ENCODE measurements at places on chromosomes 12 and 14.

DNA sequence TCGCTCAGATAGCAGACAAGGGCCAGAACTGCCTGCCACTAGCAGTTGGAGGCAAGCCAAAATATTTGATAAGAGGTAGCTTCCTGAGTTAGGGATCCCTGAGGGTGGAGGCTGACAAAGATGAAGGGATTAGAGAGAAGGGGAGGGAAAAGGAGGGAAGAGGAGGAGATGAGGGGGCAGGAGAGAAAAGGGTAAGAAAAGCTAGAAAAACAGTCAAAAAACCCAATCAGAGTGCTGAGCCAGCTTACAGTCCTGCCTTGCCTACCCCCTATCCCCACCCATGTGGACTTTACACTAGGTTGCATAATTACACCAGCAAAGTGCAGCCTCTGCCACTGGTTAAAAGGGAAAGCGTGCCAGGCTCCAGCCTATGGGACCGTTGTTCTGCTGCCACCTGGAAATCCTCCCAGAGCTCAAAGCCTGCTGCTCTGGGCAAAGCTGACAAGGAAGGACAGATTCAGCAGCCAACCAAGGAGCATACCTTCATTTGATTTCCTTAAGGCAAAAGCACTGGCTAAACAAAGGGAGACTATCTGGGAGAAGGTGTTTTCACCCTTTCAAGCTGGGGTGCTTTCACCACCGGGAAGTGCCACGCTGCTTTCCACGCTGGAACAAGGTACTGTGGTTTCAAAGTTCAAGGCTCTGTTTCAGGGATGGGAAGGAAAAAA is 3.8 kb upstream of the NUMB start:
- DNase-seq, result no peak

DNA sequence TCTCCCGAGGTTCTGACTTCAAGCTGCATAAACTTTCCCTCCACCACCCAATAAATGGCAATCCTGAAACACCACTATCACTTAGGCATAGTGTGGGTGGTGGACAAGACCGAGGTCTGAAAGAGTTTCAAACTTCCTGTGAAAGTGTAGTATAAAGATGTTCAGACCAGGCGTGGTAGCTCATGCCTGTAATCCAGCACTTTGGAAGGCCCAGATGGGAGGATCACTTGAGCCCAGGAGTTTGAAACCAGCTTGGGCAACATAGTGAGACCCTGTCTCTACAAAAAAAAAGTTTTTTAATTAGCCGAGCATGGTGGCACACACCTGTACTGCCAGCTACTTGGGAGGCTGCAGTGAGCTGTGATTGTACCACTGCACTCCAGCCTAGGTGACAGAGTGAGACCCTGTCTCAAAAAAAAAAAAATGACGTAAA is 61.9 kb downstream of the CCDC92 start:
- DNase-seq, result no peak

- no peak for DNase-seq
Measured at GRCh38 chr14:40576880-40577478, 1029.7 kb upstream of the LRFN5 start.

- no peak for DNase-seq
Measured at GRCh38 chr12:26425587-26426260, 230.4 kb downstream of the SSPN start.

GRCh38 chr14:101476916-101477553 is 84.3 kb upstream of the DIO3 start:
- no peak for DNase-seq

GRCh38 chr14:32013083-32013482 is 64.0 kb upstream of the ARHGAP5 start:
- DNase-seq, result no peak

DNA sequence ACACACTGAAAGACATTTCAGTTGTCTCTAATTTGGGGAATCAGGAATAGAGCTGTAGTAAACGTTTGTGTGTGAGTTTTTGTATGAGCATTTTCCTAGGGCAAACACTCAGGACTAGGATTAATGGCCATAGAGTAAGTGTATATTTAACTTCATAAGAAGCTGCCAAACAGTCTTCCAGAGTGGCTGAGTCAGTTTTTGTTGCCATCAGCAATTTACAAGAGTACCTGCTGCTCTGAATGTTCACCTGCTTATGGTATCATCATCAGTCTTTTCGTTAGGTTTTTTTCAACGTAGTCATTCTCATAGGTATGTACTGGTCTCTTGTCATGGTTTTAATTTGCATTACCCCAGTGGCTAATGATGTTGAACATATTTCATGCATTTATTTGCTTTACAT is 30.6 kb upstream of the TRHDE start:
- DNase-seq, result no peak
